ENCODE measurements at places on chromosomes 13 and 19.

- no peak for DNase-seq
These were observed 253.8 kb downstream of the SLITRK5 start for GRCh38 chr13:87925006-87925405.

DNA sequence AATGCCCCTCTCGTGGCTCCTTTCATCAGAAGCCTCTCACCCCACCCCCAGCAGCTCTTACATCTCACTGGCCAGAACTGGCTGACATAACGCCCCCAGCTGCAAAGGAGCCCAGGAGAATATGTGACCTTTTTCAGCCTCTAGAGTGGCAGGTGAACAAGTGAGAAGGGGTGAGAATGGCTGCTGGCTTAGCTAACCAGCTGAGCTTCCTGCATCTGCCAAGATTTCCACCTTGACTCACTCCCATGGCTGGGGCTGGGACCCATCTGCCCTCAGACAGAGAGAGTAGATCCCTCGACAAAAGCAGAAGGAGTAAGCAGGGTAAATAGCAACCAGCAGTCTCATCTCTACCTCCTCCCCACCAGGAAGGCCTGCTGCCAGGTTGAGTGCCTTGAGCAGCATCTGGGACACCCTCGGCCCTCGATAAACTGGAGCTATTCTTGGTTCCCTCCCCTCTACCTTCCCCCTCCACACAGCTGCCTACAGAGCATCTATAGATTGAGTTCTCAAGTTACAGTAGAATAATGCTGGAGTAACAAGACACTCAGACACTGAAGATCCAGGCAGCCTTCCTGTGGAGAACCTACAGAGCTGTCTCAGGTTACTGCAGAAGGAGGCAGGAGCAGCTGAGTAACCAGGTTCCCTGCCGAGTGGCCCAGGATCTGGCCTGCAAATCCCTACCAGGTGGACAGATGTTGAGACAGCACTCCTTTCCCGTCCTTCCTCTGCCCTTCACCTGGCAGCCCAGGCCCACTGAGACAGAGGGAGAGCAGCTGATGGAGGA, 15.5 kb downstream of the KASH5 start:
- no peak for DNase-seq

- DNase-seq = no peak
These were observed 138.2 kb upstream of the MAB21L1 start for GRCh38 chr13:35614666-35615065.

DNA sequence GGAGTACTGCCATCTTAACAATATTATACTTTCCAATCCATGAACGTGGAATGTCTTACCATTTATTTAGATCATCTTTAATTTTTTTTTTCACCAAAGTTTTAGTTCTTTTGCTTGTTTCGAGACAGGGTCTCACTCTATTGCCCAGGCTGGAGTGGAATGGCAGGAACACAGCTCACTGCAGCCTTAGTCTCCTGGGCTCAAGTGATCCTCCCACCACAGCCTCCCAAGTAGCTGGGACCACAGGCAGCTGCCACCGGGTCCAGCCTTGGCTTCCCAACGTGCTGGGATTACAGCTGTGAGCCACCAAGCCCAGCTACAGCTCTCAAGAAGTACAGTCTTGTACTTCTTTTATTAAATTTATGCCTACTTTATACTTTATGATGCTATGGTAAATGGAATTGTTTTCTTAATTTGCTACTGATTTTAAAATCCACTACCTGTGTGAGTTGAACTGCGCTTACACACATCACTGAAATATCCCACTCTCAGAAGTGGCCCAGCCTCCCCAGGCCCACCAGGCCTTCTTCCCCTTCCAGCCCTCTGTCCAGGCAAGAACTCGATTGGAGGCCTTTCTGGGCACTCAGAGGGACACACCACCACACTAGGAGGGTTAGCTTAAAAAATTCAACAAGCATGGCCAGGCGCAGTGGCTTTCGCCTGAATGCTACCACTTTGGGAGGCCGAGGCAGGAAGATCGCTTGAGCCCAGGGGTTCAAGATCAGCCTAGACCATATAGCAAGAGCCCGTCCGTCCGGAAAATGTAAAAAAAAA, 1.0 kb upstream of the PGLS start:
- DNase-seq = no peak

DNA sequence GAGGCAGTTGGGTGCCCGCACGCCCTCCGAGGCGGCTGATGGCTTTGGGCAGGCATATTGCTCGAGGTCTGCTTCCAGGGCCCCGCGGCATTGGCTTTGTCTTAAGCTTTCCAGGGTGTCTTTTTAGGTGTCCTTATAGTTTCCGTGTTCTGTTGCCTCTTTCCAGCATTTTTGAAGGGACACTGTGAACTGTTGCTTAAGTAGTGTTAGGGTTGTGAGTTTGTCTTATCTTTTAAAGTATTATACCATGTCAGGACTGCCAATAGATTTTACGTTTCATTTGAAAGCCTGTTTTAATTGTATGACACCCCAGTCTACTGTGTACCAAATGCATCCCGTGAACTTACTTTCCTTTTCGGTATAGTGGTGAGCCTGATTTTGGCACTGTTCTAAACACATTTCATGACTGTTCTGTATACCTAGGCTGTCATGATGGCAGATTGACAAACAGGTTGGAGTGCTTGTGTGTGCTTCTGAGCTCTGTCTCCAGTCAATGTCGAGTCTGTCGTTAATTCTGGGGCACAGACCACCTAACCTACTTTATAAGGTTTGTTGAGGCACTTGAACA, 656 bp downstream of the PCCA start:
- DNase-seq = no peak

Measured in activated T-helper 1 cell treated with anti-CD3 and anti-CD28 coated beads, Interleukin-2, amount 50 U/mL, for 16 hours (primary cell).